NCI-H446 treated with DMSO at 0.1 percent for 48 hours (cell line): ENCODE measurements at places on chromosomes 5 and 9.

GRCh38 chr9:4592295-4592694 lies 69.8 kb upstream of the PLPP6 start:
- no peak for DNase-seq

- DNase-seq: no peak
Observed at GRCh38 chr9:89579741-89580385, 24.9 kb upstream of the GADD45G start.

DNA sequence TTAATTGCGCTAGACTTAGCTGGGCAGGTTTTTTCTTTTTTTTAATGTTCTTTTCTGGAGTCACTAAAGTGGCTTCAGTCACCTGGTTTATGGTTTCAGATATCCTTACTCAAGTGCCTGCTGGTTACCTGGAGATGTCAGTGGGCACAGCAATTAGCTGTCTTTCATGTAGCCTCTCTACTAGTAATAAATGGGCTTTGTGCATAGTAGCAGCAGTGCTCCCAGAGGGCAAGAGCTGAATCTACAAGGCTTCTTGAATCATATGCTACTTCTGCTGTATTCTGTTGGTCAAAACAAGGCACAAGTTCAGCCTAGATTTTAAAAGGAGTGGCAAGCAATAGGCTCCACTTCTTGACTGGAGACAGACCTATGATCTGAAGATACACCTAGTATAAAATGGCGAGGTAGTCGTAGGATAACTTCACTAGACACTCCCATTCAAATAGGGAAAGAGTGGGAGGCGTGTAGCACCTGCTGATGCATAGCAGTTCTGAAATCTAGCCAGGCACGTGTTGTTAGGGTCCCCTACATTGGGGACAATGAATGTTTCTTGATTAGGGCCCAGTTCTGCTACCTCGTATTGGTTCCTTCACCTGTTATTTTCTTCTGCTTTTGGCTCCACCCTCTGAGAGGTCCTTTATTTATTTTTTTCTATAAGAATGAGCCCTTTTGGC lies 7.0 kb downstream of the SCAMP1 start:
- DNase-seq: no peak

GRCh38 chr9:14027116-14027800 lies 286.7 kb downstream of the NFIB start:
- no peak for DNase-seq

- DNase-seq: no peak
Observed at GRCh38 chr5:139985733-139986132, 57.4 kb downstream of the NRG2 start.

GRCh38 chr9:37191403-37192089 lies 71.2 kb downstream of the ZCCHC7 start:
- DNase-seq: no peak

DNA sequence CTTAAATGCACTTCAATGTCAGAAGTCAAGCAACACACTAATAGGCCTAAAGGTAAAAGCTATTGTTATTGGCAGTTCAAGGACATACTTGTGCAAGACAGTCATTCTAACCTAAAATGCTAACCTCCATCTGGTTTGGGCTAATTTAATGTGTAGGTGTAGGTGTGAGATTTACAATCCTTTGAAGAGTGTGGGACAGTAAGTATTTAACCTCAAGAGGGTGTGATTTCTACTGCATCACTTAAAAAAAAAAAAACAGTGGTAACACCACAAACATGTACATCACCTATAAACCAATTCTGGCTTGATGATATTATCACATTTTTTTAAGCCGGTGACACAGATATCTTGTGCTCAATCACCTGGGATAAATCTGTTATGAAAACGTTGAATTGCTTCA lies 127.5 kb upstream of the MEF2C start:
- no peak for DNase-seq

DNA sequence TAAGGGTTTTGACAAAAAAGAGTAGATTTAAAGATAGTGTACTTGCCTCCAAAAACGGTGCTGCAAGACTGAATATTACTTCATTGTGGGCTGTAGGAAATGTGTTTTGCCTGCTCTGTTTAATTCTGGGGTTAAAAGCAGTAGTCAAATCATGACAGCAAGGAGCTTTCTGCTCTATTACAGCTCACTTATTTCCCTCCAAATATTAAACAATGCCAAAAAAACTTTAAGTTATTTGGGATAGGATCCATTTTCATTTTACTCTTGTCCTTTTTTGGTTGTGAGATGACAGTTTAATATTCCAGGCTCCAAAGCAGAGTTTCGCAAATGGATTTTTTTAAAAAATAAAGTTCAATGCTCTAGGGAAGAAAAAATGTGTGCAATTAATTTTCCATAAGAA lies 340.4 kb upstream of the RGMB start:
- DNase-seq: no peak

DNA sequence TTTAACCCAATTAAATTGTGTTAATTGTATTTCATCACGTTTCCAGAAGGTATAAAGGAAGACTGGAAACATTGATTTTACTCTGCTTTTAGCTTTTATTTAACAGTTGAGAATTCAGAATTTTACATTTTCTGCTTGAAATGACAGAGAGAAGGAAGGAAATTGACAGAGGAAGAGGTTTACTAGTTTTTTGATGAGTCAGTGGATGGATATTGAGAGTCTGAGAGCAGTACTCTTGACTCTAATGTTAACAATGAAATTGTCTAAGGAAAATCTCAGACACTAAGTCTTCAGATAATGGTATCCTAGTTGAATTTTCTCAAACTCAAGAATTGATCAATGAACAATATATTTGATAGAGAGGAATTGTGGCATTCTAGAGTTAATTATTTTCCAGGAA lies 60.6 kb downstream of the IPO11 start:
- no peak for DNase-seq

- peak; percentile 43 for DNase-seq
Observed at GRCh38 chr9:94086486-94087345, 2.5 kb downstream of the PTPDC1 start.

- no peak for DNase-seq
Observed at GRCh38 chr9:35285731-35286130, 123.9 kb downstream of the UNC13B start.

DNA sequence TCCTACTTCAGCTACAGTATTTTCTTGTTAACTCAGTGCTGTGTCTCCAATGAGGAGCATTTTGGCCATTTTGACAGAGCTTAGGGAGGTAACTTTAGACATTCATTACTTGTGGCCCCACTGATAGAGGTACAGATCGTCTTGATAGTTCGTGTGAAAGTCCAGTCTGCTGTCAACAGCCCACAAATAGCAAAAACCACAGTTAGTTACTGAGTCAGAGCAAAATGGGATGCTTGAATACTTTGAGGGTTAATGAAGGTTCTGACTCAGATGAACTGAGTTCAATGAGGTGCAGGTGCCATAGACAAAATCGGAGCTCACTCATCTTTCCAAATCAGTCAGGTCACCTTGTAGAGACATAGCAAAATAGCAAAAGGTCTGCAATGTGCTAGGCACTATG lies 163.1 kb upstream of the TLE4 start:
- DNase-seq: no peak

DNA sequence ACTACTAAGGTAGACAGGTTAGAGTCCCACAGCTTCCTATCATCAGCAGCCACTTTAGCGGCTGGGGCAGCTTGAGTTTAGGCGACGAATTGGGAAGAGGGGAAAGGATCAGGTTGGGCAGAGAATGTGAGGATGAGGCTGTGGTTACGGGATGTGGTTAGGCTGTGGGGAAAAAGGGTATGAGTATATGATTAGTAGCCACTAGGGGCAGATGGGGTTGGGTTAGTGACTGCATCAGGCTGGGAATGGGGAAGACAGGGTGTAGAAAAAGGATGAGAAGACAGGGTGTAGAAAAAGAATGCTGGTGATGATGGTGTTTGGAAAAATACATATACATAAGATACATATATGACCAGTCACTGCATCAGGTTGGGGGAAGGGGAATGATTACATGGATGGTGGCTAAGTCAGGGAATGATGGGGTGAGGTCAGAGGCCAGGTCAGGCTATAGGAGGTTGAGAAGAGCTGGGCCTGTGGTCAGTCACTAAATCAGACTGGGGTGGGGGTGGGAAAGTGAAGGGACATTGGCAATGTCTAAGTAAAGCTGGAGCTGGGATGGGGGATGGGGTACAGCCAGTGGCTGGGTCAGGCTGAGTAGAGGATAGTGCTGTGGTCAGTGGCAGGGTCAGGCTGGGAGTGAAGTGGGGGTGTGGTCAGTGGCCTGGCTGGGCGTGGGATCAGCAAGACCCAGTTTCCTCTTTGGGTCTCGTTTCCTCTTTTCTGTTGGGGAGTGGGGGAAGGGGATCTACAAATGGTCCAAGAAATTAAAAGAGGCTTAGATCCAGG lies 2.1 kb downstream of the TLN1 start:
- peak; percentile 7 for DNase-seq

DNA sequence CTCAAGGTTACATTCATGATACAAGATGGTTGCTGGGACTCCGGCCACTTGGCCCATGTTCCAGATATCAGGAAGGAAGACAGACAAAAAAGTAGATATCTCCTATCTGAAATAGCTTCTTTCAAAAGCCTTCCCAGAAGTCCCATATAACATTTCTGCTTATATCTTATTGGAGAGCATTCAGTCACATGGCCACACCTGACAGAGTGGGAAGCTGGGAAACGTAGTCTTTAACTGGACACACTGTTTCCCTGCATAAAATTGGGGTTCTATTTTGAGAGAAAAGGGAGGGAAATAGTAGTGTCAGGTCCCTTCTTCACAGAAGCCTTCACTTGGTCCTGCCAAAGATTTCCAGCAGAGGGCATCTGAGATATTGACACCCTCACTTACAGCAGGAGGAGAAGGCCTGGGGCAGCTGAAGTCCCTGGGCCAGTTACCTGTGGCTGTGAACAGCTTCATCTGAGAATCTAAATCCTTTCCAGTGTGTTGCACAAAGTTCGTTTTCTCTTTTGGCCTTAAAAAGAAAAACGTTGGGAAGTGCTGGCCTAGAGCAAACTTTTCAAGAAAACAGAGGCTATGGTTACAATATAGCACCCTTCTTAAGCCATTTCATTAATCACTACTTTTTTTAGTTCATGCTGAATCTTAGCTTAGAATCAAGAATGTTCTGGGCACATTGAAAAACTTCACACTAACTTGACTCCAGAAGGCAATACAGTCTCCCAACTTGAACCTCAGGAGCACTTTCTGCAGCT lies 33.5 kb downstream of the SPEF2 start:
- DNase-seq: peak; percentile 16

- DNase-seq: no peak
Observed at GRCh38 chr9:75950998-75951397, 60.5 kb downstream of the PCSK5 start.

DNA sequence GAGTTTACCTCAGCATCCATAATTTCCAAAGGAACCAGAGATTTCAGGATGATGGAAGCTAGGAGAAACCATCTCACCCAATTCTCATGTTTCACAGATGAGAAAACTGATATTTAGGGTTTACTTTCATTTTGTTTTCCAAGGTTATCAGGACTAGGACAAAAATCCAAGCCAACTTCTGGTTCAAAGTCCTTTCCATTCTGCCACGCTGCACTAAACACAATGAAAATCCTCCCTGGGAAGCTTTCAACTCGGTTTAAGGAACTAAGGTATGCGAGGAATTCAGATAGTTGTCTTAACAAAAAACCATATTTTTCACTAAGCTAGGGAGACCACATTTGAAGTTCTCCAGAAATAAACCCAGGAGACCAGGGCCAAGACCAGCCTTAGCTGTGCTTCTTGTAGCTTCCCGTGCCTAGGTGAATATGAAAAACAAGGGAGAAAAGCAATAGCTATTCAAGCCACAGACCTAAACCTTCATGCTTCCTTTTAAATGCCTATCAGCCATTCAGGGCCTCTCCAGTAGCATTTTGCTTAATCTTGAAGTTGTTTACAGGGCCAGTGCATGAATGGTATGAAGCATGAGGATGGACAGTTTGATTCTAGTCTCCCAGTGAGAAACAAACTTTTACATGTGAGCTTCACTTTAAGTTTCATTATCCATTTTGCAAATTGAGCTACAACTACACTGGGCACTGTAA lies 167.9 kb downstream of the DENND1A start:
- no peak for DNase-seq

- DNase-seq: no peak
Observed at GRCh38 chr5:146662229-146662628, 146.2 kb upstream of the GPR151 start.

DNA sequence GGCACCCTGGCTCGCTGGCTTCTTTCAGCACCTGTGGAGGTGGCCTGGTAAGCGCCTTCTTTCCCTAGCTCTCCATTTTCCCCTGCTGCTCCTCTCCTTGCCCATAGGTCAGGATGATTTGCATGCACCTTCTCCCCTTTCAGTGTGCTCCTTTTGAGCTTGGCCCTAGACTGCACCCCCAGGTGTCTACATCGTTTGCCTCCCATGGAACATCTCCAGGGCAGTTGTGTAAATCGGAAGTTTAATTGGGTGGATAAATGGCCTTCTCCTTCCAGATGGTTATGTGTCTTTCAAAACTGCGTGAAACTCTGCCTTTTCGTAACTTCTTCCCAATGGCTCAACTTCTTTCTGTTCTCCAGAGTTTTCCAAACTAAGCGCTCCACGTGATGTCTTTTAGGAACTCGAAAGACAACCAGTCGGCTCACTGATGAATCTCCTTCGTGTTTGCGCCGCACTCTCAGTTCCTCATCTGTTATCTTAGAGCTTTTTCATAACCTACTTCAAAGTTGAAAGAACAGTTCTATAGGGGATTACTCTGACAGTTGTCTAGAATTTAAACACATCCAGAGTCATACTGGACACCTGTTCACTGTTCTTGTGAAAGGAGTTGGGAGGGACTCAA lies 1.7 kb downstream of the ADAMTS19 start:
- no peak for DNase-seq

- DNase-seq: no peak
Observed at GRCh38 chr9:78821126-78821822, 524.3 kb downstream of the PSAT1 start.

GRCh38 chr5:139646111-139646510 lies 2.0 kb upstream of the CXXC5 start:
- no peak for DNase-seq

- DNase-seq: no peak
Observed at GRCh38 chr5:88727705-88728313, 155.2 kb downstream of the MEF2C start.

- no peak for DNase-seq
Observed at GRCh38 chr5:68460147-68460798, 244.7 kb downstream of the PIK3R1 start.

GRCh38 chr9:99011161-99011709 lies 67.5 kb downstream of the COL15A1 start:
- no peak for DNase-seq

DNA sequence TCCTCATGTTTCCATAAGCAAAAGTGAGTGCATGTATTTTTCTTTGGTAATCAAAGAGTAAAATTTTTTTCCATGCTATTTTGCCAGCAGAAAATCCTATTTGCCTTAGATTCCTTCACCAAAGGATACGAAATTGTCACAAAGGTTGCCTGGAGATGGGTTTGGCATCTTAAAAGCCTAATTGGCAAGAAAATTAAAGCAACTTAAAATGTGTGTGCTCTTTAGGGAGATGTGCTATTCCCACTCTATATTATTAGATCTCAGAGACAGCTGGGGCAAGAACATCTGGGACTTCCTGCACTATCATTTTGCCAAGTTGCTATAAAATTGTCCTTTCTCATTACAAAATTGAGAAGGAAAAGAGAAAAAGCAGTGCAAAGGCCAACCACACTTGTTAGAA lies 146.1 kb downstream of the PLCXD3 start:
- DNase-seq: no peak
